ENCODE measurements at places on chromosomes 2 and 18.

DNA sequence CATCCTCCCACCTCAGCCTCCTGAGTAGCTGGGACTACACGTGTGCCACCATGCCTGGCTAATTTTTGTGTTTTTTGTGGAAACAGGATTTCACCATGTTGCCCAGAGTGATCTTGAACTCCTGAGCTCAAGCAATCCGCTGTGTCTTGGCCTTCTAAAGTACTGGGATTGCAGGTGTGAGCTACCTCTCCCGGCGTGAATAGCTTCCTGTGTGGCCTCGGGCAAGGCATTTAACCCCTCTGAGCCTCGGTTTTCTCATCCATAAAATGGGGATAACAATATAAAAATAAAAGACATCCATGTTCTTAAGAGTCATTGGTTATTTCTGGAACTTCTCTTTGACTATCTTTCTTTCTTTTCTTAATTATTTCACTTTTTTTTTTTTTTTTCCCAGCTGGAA, 19.3 kb upstream of the ADCY3 start:
- DNase-seq, result no peak

DNA sequence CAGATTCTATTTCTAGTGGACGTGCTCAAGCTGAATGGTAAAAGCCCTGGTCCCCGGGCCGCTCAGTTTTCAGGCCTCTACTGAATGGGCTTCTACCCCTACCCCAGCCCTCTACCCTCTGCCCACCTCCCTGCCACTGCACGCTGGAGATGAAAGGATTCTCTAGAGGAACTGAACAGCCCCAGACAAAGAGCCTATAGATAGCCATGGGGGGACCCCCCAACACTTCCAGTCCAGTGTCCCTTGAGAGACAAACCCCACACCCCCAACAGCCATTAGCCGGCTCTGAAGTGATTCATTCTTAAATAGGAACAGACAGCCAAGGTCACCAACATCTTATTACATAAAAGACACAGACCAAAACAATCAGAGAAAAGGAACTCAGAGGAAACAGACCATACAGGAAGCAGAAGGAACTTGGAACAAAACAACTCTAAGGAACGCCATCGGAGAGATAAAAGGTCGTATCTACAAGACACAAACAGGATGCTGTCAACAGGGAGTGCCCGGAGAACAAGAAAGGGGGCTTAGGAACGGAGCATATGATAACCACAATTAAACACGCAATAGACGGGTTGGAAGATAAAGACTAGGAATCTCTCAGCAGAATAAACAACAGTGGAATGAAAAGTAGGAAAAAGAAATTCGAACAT, 23.5 kb downstream of the TMEM37 start:
- DNase-seq, result no peak

GRCh38 chr2:102141011-102141943, 1.3 kb upstream of the IL1R1 start:
- no peak for DNase-seq

DNA sequence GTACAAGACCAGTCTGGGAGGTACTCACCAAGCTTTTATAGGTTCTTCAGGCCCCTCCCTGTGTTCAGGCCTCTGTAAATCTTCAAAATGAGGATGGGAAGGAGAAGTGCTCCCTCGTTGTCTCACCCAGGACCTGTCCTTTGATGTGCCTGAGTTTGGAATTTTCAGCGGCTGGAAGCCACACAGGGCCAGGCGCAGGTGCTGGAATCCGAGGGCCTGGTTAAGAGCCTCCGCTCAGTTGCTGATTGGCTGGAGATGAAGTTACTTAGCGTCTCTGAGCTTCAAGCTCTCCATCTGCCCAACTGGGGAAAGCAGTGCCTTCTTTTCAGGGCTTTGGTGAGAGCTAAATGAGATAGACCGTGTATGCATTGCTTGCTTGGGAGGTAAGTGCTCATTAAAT, 30.0 kb downstream of the HJURP start:
- no peak for DNase-seq

GRCh38 chr2:217822296-217823252, 180.2 kb downstream of the TNS1 start:
- no peak for DNase-seq

GRCh38 chr18:42305869-42306593, 351.0 kb downstream of the PIK3C3 start:
- no peak for DNase-seq

DNA sequence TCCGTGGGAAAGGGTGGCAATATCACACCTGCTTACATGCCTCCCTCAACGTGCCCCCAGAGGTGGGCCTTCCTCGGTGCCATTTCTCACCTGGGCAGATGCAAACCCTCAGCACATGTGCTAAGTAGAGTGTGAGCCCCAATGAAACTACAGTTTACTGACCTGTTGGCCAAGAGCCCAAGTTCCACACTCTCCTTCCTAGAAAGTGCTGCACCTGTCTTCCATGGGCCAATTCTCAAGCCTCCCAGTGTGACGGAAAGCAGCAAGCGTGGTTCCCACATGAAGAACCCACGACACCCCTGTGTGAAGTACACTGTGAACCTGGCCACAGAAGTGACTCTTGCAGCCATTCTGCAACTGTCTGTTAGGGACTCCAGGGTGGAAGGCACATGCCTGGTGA, 73.7 kb downstream of the UXS1 start:
- no peak for DNase-seq

- no peak for DNase-seq
These were observed 269.0 kb upstream of the FBXO11 start for GRCh38 chr2:48175254-48175653.

- DNase-seq, result no peak
These were observed 167.4 kb downstream of the SPAG16 start for GRCh38 chr2:213451542-213452239.

GRCh38 chr2:8116661-8117060, 565.2 kb upstream of the ID2 start:
- DNase-seq, result no peak

DNA sequence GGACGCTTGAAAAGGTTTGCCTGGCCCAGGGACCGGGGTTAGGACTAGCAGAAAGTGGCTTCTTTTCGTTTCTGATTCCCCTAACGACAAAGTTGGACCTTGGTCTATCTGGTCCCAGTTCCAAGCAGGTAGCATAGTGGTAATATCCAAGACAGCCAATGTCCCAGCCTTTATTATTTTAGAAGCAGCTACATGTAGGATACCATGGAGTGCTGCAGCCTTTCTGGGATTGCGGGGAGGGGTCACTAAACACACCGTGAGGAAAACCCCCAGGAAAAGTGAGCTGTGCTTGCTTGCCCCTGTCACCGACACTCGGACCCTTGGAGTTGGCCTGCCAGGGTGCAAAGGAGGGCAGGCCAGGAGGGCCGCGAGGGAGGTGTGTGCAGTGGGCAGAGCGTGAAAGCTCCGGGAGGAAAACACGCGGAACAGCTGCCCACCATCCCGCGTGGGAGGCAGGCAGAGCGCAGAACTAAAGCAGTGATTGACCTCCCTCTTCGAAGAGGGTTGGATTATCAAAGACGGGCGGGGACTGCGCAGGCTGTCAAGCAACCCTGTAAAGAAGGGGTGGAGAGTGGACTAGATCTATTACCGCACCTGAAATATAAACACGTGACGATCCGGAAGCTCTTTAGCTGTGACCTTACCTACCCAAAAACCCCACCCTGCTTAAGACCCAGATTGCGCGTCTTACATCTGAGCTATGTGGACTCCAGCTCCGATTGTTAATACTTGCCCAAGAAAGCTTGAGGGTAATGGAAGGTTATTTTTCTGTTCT, 624 bp upstream of the MAP4K3 start:
- DNase-seq, result no peak

DNA sequence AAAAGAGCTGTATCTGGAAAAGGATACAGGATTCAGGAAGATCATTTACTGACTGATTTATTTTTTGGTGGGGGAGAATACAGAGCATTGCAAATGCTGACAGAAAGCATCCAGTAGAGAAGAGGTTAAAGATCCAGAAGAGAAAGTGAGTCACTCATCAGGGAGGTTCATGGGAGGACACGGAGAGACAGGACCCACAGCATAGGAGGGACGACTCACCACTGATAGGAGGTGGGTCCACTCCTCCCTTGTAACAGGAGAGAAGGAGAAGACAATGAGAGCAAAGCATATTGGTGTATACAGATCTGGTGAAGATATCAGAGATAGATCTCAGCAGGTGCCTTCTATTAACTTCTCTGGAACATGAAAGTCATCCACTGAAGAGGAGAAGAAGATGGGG, 142.4 kb upstream of the AQP4 start:
- DNase-seq, result no peak

DNA sequence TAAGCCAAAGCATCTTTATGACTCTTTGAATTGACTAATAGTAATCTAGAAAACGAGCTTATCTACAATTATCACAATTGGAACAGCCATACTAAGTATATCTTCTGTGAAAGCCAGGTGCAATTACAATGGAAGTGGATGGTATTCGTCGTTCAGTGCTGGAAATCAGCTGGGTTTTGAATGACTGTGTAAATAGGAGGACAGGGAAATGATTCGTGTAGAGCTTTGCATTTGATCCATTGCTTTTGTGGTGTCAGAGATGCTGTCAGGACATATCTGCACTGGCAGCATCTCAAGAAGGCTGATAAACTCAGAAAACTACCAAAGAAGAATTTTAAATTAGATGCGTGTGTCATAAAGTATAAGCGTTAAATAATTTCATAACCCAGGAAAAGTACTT, 187.1 kb downstream of the ZNF407 start:
- DNase-seq, result no peak

GRCh38 chr2:199018826-199019225, 438.9 kb downstream of the SATB2 start:
- DNase-seq, result no peak

- no peak for DNase-seq
These were observed 27.1 kb upstream of the KLF11 start for GRCh38 chr2:10016001-10016801.

DNA sequence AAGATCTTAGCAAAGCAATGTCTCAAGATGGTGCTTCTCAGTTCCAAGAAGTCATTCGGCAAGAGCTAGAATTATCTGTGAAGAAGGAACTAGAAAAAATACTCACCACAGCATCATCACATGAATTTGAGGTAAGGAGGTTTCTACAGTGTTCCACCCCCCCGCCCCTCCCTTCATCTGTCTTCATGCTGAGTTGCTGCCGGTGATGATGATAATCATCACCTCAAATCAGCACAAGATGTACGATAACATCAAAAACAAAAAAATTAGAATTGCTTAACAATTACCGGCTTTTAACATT, 14.6 kb downstream of the UGP2 start:
- no peak for DNase-seq

DNA sequence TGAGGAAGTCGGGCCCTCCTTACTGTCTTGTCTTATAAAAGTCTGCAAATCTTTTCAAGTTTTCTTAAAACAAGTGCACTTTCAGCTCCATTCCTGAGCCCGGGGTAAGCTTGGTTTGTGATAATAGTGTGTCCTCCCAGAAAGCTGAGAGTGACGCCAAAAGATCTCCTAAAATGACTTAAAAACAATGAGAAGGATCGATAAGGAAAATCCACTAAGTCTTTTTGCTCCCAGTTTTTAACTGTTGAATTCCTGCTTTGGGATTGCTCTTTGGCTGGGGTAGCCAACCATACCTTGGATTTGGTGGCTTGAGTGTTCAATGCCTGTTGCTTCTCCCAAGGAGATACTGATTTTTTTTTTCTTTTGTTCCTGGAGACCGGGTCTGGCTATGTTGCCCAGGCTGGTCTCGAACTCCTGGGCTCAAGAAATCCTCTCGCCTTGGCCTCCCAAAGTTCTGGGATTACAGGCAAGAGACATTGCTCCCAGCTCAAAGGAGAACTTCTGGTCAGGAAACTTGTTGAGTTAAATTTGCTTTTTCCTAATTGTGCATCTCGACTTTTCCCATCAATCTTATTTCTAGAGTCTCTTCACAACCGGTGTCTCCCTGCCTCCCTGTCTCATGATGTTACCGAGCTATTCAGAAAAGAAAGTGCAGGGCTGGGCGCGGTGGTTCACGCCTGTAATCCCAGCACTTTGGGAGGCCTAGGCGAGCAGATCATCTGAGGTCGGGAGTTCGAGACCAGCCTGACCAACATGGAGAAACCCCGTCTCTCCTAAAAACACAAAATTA, 3.0 kb downstream of the TGIF1 start:
- DNase-seq, result no peak

DNA sequence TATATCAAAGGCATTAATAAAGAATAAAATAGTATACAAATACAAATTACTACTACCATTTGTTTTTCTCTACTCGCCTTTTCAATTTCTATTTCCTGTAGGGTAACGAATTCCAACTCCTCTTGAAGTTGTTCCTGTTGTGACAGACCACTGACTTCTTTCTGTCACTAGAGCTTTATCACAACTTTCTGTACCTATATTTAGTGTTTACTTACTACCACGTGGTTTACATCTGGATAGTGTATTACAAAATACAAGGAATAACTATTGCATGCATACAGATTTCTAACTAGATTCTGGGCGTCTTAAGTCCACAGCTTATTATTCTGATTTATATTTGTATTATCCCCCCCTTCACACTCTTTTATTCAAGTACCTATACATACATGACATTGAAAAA, 22.3 kb downstream of the NBAS start:
- no peak for DNase-seq

DNA sequence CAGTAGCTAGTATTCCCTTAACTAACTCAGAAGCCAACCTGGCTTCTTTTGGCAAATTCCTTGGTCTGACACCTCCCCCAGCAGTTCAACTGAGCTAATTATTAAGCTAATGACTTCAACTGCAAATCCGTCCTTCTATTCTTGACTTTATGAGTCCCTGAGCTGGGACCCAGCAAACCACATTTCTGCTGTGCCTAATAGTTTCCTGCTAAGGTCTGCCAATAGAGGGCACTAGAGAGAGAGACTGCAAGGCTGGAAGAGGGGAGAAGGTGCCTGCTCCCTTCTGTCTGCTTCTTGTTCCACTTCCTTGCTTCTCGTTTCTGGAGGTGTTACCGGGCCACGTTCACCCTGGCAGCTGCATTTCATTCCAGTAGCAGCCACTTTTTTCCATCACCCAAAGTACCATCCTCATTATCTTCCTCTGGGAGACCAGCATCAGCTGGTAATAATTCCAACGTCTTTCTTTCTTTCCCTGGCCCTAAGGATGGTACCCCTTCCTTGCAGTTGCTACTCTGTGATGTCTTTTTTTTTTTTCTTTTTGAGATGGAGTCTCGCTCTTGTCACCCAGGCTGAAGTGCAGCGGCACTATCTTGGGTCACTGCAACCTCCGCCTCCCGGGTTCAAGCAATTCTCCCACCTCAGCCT, 352.0 kb downstream of the TNS1 start:
- DNase-seq, result no peak

GRCh38 chr2:239318790-239319661, 81.8 kb downstream of the HDAC4 start:
- no peak for DNase-seq

DNA sequence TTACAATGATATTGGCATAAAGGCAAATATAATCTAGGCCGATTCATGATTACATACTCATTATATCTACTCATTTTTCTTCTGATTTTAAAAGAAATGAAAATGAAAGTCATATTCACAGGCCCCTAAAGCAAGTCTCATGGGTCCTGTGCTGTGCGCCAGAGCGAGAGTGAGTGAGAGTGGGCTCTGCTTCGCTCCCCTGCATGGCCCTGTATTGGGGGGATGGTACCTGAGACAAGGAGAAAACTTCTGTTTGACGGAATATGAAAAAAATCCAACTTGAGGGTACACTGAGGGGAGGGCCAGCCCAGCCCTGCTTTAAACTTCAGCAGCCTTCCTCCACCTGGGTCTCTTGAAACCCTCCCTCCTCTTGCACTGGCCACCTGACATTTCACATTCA, 81.4 kb upstream of the RGPD5 start:
- DNase-seq, result no peak

GRCh38 chr2:158004126-158004764, 97.4 kb upstream of the UPP2 start:
- no peak for DNase-seq

GRCh38 chr18:39845631-39846030, 2109.4 kb upstream of the PIK3C3 start:
- no peak for DNase-seq
